ENCODE measurements at places on chromosomes 3 and 15.

GRCh38 chr3:57126244-57126643, 38.9 kb downstream of the IL17RD start:
- DNase-seq: no peak

- DNase-seq: no peak
Measured at GRCh38 chr3:122577409-122578031, at the start of gene PARP15. Gene PARP15, plus strand, starts transcription at chr3:122577650. Its CDS starts 18 bp downstream, at chr3:122577668.

DNA sequence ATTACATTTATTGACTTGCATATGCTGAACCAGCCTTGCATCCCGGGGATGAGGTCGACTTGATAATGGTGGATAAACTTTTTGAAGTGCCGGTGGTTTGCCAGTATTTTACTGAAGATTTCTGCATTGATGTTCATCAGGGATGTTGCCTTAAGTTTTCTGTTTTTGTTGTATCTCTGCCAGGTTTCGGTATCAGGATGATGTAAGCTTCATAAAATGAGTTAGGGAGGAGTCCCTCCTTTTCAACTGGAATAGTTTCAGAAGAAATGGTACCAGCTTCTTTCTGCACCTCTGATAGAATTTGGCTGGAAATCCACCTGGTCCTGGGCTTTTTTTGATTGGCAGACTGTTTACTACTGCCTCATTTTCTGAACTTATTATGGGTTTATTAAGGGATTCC, 250.8 kb downstream of the TBC1D5 start:
- DNase-seq: no peak

DNA sequence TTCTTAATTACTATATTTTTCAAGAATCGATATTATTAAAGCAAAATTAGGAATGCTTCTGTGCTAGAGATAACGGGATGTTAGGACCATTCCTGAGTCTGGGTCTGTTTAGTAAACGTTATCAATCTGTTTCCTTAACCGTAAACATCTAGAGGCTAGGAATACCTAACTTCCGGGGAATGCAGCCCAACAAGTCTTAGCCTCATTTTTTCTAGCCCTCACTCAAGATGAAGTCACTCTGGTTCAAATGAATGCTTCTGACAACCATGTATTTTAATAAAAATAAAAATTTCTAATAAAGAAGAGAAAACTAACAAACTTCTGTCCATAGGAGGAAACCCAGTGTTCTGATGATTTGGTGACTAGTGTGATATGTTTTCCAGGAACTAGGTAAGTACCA, 11.1 kb upstream of the SELENOK start:
- DNase-seq: no peak

DNA sequence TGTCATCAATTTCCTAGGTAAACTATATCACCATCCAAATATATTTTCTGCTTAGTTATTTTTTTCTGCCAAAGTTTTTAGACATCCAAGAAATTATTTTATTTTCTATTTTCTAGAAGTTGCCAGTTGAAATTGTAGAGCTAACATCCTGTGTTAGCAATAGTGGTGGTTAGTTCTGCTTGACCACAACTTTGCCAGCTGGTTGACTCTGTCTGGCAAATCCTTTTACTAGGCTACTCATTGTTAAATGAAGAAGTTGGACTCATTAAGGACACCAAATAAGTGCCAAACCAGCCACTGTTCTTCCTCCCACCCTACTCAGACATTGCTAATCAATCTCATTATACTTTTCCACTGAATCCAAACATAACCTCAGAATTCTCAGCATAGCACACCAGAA, 15.4 kb upstream of the CRBN start:
- DNase-seq: no peak

DNA sequence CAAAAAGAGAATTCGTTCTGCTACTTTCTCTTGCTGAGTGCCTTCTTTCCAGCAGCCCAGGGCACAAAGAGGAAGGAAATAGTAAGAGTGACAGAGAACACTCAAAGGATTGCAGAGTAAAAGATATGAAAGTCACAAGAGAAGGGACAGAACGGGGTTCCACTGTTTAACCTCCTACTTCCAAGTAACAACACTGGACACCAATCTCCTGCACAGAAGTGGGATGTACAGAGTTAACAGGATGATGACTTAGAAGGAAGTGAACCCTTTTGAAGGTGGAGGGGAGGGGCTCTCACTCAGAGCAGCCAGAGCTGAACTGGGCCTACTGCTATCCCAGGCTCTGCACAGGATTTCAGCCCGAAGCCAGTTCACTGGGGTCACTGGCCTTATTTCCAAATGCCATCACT, 130.1 kb upstream of the PRICKLE2 start:
- DNase-seq: no peak

GRCh38 chr15:48975472-48976419, 12.0 kb upstream of the SHC4 start:
- peak; percentile 55 for DNase-seq

DNA sequence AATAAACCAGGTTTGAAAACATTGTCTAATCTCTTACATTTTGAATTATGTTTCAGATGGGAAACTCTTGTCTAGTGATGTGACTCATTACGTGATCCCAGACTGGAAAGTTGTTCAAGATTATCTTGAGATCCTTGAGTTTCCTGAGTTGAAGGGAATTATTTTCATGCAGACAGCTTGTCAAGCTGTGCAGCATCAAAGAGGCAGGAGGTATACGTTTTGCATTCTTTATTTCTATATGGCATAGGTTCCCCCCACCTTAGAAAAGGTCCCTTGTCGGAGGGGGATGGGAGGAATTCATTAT, 1.5 kb downstream of the DIS3L start:
- DNase-seq: no peak

DNA sequence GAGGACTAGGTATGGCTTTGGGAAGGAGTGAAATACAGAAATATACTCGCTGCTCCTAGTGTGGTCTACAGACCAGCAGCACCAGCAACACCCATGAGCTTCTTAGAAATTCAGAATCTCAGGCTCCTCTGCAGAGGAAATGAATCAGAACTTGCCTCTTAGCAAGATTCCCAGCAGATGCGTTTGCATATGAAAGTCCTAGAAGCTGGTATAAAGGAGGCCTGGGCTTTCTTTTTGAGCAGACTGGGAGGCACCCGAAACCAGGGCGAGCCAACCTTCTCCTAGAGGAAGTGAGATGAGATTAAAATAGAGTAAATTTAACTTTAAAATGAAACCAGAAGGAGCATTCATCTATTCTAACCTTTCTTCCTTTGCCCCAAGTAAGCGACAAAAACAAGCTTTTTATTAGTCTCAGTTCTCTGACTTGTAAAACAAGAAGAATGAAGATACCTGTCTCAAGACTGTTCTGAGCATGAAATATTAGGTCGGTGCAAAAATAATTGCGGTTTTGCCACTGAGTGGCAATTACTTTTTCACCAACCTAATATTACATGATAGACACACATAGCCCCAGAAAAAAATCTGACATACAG, 140.0 kb downstream of the PDZRN3 start:
- no peak for DNase-seq

GRCh38 chr3:64225695-64226499, 631 bp upstream of the PRICKLE2 start:
- DNase-seq: no peak

DNA sequence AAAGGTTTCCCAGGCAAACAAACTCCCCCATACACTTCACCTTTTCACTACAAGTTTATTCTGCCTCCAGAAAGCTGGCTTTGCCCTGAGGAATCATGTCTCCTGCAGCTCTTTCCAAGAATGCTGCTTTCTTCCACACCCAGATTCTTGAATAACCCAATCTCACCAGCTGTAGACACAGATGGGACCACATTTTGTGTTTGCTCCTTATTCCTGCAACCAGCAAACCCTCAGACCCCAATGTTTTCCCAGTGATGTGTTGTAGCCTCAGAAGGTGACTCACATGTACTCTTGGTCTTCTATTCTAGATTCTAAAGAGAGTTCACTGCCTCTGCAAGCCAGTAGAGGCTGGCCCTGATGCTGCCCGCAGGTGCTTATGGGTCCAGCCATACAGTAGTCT, 23.6 kb upstream of the TRIM59 start:
- no peak for DNase-seq

- no peak for DNase-seq
Measured at GRCh38 chr15:81060907-81061306, 60.2 kb downstream of the TLNRD1 start.

GRCh38 chr3:80649170-80649569, 881.4 kb upstream of the ROBO1 start:
- no peak for DNase-seq

DNA sequence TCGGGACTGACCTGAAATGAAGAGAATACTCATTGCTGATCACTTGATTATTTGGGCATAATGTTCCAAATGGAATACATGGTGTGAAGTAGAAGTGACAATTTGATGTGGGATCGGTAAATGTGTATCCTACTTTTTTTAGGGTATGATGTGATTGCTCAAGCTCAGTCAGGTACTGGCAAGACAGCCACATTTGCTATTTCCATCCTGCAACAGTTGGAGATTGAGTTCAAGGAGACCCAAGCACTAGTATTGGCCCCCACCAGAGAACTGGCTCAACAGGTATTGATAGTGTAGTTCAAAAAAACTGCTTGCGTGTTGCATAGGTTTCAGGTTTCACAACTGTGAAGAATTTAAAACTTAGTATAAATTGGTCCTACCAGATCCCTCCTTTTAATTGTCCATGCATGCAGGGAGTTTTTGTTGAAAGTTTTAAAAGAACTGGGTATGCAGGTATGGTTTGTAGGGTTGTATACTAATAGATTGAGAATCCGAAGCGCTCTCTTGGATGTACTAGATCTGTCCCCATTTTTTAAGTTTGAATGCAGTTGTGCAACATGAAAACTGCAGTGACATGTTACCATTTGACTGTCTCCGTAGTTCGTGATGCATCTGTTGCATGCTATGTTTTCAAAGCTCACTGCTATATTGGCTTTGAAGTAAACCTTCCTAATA, 1.6 kb downstream of the EIF4A2 start:
- DNase-seq: no peak

- DNase-seq: no peak
Measured at GRCh38 chr3:13173186-13173585, 100.0 kb upstream of the IQSEC1 start.

- DNase-seq: no peak
Measured at GRCh38 chr3:111695636-111696117, 100.5 kb upstream of the ZBED2 start.

DNA sequence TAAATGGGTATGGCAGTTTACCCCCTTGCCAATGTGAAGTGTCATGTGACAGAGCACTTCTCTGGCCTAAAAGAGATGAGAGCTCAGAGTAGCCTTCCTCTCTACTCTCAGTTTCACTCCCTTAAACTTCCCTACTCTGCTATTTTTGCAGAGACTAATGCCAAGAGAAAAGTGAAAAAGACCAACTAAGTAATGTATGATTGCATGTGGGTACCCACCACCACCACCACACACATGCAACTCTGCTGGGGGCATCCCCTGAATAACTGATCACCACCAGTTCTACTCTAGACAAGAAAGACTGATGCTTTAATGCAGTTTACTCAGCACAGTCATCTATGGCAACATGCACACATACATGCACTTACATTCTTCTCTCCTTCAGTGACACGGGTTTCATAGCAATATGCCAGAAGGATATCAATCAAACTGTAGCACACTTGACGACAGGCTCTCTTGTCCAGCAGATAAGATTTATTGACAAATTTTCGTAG, 31.3 kb downstream of the SHQ1 start:
- no peak for DNase-seq

DNA sequence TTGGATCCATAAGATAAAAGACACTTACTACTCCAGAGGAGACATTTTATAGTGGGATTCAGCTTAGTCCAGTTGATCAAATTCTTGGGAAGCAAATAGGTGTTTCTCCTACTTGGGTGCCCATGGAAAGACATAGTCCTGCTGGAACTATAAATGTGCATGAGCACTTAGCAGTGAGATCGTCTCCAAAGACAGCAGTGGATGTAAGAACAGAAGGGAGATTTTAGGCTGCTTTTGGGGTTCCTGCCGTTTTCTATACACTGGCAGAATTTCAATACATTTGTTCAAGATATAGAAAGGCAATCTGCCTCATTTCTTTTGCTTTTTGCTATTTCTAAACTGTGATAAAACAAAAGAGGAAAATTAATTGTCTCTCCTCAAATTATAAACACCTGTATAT, 234.0 kb downstream of the ADAMTSL3 start:
- DNase-seq: no peak

DNA sequence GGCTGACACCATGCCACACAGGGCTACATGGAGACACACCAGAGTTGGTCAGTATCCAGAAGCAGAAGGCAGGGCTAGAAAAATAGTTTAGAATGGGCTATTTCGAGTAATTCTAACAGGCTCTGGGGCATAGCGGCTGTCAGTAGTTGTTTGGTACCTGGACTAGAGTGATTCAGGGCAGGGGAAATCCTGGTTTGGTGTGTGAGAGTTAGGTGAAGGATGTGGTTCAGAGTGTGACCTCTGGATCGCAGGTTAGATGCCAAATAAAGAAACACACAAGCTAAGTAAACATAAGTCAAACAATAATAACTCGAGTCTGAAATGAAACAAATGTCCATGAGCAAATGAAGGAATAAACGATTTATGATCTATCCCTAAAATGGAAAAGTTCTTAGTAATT, 31.5 kb downstream of the CNTN3 start:
- DNase-seq: no peak

GRCh38 chr3:171000281-171000680, 26.2 kb downstream of the SLC2A2 start:
- DNase-seq: no peak

- DNase-seq: no peak
Measured at GRCh38 chr3:184344579-184345316, 7.3 kb downstream of the FAM131A start.

- DNase-seq: no peak
Measured at GRCh38 chr15:45476410-45476809, 46.1 kb downstream of the SLC30A4 start.

GRCh38 chr3:99485286-99485685, 153.1 kb upstream of the COL8A1 start:
- DNase-seq: no peak

- DNase-seq: no peak
Measured at GRCh38 chr3:144142151-144142840, 170.7 kb downstream of the DIPK2A start.

- DNase-seq: no peak
Measured at GRCh38 chr3:59802045-59802444, 752.2 kb upstream of the CFAP20DC start.

DNA sequence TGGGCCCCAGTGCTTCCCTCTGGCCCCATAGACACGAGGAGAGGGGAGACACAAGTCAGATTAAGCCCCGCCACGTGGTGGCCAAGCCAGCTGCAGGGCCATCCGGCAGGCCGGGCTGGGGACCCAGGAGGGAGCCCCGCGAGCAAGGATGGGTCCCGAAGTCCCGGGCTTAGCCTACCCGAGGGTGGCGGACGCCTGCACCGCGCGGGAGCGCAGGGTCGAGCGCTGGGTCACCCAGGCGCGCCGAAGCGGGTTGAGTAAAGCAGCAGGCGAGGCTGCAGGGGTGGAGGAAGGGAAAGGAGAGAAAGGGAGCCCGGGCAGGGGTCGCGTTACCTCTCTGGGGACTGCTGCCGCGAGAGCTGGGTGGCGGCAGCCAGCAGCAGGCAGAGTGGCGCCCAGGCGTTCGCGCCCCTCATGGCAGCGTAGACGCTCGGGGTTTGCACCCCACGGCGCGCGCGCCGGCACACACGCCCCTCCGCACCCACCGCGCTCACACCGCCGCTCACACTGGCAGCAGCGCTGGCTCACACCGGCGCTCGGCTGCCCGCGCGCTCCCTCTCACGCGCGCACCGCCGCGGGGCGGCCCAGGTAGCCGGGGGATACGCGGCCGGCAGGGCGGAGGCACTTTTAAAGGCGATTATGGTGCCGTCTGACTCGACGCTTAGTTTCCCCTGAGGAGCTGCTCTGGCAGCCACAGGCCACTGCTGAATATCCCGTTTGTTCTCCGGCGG, at the start of gene PCOLCE2:
TSS of gene PCOLCE2 (minus strand) at position 603 of the 731 bp plus-strand sequence. CDS start at position 416, 187 bp downstream.
- no peak for DNase-seq

- no peak for DNase-seq
Measured at GRCh38 chr3:110758208-110758607, 313.4 kb upstream of the NECTIN3 start.

- DNase-seq: no peak
Measured at GRCh38 chr3:26381411-26381810, 241.2 kb upstream of the LRRC3B start.

Data from T follicular helper cell (primary cell).